Progenitor cell of endocrine pancreas (in vitro differentiated cells): ENCODE measurements at places on chromosomes 1 and 21.

GRCh38 chr1:153799566-153800465, 24.6 kb downstream of the SLC27A3 start:
- no peak for DNase-seq

- DNase-seq = no peak
These were observed 10.5 kb downstream of the MTX1 start for GRCh38 chr1:155218854-155219591.

- DNase-seq = no peak
These were observed 75.2 kb downstream of the LMX1A start for GRCh38 chr1:165281207-165281901.

- no peak for DNase-seq
These were observed at the start of gene HSD3B1 for GRCh38 chr1:119506941-119507340. TSS of gene HSD3B1 (plus strand) at chr1:119507210. CDS start at chr1:119507477, 267 bp downstream.

- DNase-seq = no peak
These were observed 57.2 kb downstream of the TNFSF4 start for GRCh38 chr1:173149887-173150286.
